ENCODE measurements at places on chromosomes 4 and X. TPM values are rescaled to one million over a fixed set of nuclear protein-coding genes. Genes with fewer than 3 reads are reported as not detected.

GRCh38 chrX:80879916-80880315 is 70.2 kb upstream of the BRWD3 start:
- DNase-seq = no peak

DNA sequence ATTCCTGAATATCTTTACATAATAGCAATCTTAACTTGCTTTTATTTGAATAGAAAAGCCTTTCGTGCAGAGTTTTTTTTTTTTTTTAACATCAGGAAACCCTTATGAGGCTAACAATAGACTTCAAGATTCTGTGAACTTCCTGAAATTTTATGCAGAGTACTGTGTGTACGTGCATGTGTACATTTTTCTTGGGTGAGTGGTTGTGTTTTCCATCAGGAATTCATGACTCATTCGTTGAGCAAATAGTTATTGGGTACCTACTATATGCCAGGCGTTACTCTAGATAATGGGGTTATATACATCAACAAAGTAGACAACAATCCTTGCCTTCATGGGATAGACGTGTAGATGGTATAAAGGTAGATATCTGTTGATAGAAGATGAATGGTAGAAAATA is 59.1 kb downstream of the MRPL1 start:
- no peak for DNase-seq

Gene EGF
- total RNA-seq = 0.34 TPM

DNA sequence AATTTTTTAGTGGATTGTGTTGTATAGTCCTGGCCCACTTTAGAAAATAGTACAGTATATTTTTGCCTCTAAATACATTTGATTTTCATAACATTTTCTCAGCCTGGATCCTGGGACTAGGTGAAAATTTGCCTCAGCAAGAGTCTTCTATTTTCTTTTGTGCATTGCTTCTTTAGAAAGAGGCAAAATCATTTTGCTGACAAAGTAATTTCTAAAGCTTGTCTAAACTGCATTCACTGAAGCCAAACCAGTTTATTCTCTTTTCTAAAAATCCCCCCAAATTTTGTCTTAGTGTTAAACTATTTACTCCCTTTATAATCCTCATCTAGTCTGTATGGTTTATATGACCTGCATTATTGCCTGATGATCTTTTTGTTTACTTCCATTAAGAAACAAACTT is 326.3 kb downstream of the C4orf33 start:
- no peak for DNase-seq

DNA sequence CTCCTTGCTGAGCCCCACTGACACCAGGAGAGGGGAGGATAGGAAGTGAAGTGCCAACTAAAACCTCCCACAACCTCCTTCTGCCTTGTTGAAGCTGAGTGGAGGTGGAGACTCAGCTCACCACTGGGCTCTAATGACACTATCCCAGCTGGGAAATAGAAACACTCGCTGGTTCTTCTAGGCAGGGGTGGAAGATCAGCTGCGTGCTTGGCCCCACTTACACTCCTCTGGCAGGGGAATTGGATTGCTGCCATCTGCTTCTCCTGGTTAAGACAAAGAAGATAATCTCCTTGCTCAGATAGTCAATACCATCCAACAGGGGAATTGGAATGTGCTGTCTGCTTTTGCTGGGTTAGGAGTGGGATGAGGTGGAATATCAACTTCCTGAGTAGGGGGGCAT is 392.5 kb downstream of the ZNF674 start:
- DNase-seq = no peak

GRCh38 chrX:65706041-65706828 is 38.8 kb downstream of the MSN start:
- DNase-seq = no peak

Gene NUDT10
- total RNA-seq = 11.8 TPM

- DNase-seq = no peak
Measured at GRCh38 chr4:169724260-169724659, 33.5 kb downstream of the HPF1 start.

DNA sequence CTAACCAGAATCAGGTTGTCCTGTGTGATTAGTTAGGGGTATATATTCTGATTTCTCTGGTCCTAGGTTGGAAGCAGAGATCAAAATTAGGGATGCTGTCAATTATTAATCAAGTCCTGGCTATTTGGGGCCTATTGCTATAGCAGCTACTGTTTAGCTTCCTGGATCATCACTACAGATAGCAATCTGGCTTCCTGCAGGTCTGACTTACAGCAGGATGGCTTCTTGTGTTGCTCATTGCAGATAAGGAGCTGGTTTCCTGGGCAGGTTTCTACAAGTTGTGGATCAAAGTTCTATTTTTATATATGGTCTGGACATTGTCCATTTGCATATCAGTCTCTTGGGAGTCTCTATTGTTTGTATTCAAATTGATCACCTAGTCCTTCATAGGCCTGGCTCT is 57.7 kb upstream of the C4orf54 start:
- DNase-seq = no peak

DNA sequence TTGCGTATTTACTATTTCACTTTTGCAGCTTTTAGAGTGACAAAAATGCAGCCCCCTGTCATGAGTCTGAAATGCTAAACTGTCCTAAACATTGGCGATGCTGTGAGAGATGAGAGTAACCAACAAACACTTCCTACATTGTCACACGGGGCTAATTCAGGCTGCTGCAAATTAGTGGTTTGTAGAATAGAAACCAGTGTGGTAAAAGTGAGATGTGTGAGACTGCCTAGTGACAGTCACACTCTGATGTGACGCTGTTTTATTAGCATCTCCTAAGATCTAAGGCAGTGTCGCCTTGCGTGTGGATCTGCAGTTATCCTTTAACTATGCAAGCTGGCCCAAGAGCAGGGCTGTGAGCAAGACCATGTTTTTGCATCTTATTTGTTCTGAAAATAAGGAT is 800.2 kb upstream of the TENM3 start:
- no peak for DNase-seq

Gene PGRMC2
- 27.8 TPM for total RNA-seq

- no peak for DNase-seq
Measured at GRCh38 chr4:18957716-18958115, 936.2 kb upstream of the LCORL start.

Gene CXorf51B
- total RNA-seq = not detected

- no peak for DNase-seq
Measured at GRCh38 chrX:132483488-132483887, 5.3 kb downstream of the MBNL3 start.

DNA sequence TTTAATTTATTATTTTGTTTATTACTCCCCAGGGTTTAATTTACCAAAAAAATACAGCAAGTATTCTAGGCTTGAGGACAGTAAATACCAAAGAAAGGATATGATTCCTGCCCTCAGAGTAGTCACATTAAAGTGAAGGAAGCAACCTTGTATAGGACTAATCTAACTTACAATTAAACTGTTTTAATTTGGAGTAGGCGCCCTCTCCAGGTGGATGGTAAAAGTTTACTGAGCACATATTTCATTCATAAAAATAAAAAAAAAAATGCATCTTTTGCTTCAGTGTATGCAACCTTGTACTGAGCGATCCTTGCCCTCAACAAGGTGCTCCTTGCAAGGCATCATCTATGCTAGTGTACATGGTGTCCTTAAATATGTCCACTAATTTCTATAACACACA is 72.0 kb upstream of the MAGEB16 start:
- no peak for DNase-seq

GRCh38 chr4:94913316-94913715 is 155.6 kb downstream of the BMPR1B start:
- no peak for DNase-seq

DNA sequence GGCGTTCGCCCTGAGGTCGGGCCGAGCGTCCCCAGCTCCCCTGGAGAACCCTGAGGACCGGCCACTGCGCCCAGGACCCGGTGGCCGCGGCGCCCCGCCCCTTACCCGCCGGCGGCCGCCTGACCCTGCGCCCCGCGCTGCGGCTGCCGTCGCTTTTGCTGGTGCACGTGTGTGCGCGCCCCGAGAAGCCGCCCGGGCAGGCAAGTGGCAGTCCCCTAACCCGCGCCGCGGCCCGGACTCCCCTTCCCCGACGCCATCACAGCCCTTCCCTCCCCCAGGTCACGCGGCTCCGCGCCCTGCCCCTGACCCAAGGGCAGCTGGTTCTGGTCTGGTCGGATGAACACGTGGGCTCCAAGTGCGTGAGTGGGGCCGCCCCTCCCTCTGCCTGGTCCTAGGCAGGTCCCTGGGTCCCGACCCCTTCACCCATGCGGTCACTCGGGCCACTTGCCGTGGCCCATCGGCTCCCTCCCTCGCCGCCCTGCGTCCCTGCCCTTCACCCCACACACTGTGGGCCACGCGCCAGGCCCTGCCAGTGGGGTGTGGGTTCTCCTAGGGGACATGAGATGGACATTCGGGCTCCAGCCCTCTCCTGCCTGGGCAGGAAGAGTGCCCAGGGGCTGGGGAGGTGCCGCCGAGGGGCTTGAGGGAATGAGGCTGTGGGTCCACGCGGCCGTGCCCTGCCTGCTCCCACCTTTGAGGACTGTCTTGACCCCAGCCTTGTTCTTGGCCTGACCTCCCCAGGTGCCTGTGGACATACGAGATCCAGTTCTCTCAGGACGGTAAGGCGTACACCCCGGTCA is 8.0 kb upstream of the FGFRL1 start:
- DNase-seq = no peak

DNA sequence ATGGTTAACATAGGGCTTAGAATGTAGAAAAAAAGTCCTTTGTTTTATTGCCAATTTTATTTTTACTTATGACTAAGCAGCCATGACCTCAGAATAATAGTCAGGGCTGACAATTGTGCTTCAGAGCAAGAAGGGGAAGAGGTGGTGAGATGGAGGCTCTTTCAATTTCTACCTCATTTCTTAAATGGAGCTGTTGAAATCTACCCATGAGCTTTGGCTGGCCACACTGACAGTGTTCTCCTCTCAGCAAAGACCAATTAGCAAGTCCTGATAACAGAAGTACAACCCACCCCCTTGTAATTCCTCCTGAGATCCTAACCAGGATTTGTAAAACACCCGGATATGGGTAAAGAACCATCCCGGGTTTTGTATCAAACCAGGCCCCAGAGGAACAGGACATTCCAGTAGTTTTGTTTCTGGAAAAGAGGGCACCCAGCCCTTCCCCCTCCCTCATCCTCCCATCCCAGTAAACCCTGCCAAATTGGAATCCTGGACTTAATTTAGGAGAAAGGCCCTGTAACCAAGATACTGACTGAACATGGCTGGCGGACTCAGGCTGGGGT is at the start of gene HEPH:
Gene HEPH (plus strand): TSS at position 399 of the 563 bp plus-strand sequence. CDS start 6,324 bp downstream, outside the sequence.
- DNase-seq = no peak

Gene KCTD8
- 6.1 TPM for total RNA-seq

DNA sequence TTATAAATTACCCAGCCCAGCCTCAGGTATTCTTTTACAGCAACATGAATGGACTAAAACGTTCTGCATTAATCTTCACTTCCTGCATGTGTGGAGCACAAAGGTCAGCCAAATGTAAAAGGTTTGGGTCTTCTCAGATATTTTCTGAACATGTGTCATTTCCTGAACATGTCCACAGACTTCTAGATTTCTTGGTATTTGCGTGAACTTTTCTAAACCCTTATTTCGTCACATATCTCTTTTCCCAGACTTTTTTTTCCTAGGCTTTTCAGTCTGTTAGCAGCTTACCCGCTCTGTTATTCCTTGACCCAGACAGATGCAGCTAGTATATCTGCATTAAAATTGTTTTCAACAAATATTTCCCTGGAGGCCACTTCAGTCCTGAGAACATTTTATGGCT is 57.3 kb upstream of the USP51 start:
- DNase-seq = no peak

DNA sequence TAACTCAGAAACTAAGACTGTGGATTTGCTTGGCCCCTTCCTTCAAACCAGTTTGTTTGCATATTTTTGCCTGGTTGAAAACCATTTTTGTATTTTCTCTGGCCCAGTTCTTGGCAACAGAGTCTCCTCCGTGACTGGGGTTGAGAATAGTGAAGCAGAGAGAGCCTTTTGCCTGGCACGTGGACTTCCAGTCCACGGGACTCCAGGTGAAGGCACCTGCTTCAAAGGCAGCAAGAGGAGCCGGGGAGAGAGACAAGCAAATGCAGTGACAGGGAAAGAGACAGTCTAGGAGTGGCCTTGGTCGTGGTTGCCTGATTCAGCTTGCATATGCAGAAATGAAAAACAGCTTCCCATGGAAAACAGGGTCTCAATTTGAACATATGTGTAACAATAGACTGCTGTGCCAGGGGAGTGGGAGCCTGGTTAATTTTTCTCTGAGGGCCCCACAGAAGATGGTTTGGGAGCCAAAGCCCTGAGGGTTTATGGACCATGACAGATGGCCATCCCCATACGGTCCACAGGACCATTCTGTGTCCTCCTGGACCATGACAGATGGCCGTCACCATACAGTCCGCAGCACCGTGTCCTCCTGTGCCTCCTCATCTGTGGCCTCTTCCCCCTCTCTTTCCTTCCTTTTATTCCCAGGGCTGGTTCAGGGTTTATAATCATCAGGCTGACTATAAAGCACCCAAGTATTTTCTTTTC is 272.2 kb upstream of the RASGEF1B start:
- no peak for DNase-seq

Gene PDGFRA
- 199 TPM for total RNA-seq

DNA sequence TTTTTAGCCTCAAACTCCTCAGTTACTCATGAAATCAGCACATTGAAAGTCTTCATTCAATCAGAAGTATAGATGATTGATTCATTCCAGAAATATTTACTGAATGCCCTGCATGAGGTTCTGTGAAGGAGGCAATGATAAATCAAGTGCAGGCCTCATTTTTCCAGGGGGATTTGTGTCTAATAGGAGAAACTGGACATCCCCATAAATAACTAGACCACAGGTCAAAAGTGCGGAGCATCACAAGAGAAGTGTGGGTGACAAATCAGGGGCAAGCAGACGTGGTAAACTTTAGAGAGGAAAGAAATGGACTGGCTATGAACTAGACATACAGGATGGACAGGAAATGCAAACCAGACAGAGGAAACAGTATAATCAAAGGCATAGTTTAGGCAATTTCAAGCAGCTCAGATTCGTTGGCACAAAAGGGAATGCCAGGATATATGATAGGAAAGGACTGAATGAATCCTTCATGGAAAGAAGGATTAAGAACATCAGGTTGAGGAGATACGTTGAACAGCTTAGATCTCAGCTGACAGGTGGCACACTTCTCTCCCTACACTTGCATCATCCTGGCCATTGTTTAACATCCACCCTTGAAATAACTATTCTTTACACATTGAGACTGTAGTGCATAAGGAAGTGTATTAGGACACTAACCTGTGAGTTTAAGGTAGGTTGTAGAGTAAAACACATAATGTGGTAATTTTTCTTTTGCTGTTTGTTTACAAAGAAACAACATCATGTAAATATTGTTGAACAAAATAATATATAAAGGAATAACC is 69.6 kb upstream of the RASGEF1B start:
- DNase-seq = no peak

Gene SPATA4
- 0.26 TPM for total RNA-seq

Gene ANKRD50
- 14.5 TPM for total RNA-seq

Gene PRKG2
- total RNA-seq = 0.08 TPM

Gene PLP1
- 2.2 TPM for total RNA-seq

- peak; percentile 50 for DNase-seq
Measured at GRCh38 chrX:112851806-112852205, 11.2 kb upstream of the AMOT start.

Gene MXRA5
- total RNA-seq = 1.7 TPM

Gene PPARGC1A
- 0.90 TPM for total RNA-seq
